ENCODE measurements at places on chromosomes 11 and 22.

DNA sequence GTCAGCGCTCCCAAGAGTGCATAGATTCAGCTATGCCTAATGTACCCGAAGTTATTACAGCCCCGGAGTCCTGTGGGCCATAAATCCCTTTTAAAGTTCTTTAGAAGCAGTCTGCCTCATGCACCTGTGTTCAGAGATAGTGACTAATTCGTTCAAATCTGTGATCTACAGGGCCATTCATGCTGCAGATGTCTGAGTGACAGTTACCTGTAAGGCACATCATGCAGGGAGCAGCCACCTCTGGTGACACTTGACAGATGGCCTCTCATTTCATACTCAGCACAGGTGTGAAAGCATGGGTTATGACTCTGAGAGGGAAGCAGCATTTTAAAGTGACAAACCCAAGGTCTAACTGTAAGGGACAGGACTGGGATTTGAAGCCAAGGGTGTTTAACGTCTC is 2.4 kb upstream of the E2F8 start:
- DNase-seq: no peak

GRCh38 chr11:12382451-12382850 is 5.1 kb downstream of the PARVA start:
- no peak for DNase-seq

GRCh38 chr22:27689664-27690063 is 111.9 kb downstream of the MN1 start:
- DNase-seq: no peak

DNA sequence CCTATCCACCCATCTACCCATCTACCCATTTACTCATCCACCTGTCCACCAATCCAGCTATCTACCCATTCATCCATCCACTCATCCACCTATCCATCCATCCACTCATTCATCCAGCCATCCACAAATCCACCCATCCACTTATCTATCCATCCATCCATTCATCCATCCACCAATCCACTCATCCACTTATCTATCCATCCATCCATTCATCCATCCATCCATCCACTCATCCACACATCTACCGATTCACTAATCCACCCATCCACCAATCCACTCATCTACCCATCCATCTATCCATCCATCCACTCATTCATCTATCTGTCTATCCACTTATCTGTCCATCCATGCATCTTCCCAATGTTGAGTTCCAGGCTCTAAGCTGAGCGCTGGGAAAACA is 1.7 kb upstream of the SPI1 start:
- DNase-seq: no peak

DNA sequence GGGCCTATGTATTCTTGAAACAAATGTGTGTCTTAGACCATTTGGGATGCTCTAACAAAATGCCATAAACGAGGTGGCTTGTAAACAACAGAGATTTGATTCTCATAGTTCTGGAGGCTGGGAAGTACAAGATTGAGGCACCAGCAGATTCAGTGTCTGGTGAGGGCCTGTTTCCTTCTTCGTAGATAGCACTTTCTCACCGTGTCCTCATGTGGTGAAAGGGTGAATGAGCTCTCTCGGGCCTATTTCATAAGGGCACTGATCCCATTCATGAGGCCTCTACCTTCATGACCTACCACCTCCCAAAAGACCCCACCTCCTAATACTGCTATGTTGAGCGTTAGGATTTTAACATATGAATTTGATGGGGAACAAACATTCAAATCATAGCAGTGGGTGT is 6.4 kb upstream of the NNMT start:
- no peak for DNase-seq
